ENCODE measurements at places on chromosomes 1 and 21.

GRCh38 chr1:41856944-41857285 lies 61.8 kb downstream of the HIVEP3 start:
- no peak for DNase-seq

GRCh38 chr21:41446586-41446985 lies 20.5 kb downstream of the MX1 start:
- no peak for DNase-seq

- DNase-seq, result no peak
Measured at GRCh38 chr1:221759436-221759835, 17.5 kb upstream of the DUSP10 start.

GRCh38 chr1:165910764-165911421 lies 83.5 kb downstream of the UCK2 start:
- no peak for DNase-seq

- DNase-seq, result no peak
Measured at GRCh38 chr1:35499652-35500176, 57.5 kb downstream of the KIAA0319L start.

DNA sequence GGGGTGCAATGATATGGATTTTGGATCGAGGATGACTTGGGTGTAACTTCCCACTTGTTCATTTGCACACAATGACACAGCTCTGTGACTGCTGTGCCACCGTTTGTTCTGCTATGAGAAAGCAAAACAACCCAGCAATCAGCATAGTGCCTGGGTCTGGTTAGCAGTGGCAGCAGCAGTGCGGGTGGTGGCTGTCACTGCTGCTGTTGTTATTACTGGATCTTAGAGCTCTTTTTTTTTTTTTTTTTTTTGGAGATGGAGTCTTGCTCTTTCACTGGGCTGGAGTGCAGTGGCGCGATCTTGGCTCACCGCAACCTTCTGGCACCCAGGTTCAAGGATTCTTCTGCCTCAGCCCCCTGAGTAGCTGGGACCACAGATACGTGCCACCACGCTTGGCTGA lies 56.9 kb downstream of the TBCE start:
- DNase-seq, result no peak

GRCh38 chr1:186435336-186435735 lies 25.6 kb downstream of the PDC start:
- DNase-seq, result no peak

- DNase-seq, result no peak
Measured at GRCh38 chr21:35852820-35853219, 207.5 kb downstream of the SETD4 start.

DNA sequence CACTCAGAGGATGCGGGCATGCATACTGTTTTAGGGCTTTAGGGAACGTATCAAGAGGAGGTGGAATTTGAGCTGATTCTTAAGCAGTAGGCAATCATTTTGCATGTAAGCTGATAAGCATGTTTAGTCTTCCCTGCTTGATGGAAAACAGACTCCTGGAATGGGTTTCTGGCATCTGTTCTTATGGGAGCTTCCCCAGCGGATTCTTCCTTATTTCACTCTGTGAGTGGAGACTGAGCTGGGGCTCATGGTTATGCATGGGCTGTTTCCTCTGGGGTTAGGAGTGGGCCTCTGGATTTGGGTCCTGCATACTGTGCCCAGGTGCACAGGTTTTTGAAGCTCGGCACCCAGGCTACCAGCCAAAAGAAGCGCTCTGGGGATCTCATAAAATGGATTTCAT lies 93.4 kb downstream of the DIRAS3 start:
- no peak for DNase-seq

DNA sequence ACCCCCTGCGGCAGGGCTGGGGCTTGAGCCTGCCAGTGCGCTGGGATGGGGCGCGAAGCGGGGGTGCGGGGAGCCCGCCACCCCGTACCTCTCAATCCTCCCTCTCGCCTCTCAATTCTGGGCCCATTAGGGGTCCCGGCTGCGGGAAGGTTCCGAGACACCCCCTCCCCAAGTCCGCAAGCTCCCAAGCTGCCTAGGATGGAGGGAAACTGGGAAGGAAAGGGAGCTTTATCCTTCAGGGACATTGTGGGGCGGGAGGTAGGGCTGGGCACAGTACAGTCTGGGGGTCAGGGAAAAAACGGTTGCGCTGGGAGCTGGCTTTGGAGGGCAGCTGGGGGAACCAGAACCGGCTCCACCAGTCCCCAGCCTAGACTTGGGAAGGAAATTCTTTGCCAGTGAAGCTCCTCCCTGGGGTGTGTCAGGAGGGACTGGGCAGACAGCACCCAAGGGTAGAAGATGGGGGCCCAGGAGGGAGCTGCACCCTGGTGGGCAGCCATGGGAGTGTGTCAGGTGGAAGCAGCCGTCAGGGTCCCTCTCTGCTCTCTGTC lies 904 bp downstream of the GJB3 start:
- no peak for DNase-seq

DNA sequence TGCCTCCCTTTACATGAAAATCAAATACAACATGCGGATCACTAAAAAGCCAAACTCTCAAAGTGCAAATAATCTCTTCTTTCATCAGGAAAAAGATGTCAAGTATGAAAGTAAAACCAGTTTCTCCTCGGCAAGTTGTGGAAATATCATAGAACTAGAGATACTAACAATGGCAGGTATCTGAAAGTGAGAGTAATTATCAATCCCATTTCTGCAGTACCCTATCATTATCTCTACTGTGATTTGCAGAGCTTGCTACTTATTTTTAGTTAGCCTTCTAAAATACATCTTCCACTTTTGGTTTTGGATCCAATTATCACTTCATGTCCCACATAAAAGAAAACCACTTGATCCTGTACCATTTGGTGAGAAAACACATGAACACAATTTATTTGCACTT lies 3.0 kb downstream of the TP53BP2 start:
- DNase-seq, result no peak

DNA sequence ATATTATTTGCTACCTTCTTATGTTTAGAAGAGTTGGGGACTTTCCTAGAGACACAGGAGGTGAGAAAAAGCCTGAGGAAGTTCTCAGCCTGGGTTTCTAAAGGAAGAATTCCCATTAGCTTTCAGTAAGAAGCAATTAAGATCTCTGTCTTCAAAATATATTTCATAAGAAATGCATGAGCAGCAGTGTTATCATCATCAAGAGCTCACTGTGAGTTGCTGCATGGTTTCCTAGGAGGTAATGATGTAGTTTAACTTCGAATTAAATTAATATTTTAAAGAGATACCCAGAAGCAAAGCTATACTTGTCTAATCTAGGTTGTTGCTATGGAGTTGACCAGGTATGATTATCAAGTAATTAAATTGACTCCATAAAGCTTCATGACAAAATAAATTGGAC lies 5.7 kb upstream of the POGZ start:
- no peak for DNase-seq

DNA sequence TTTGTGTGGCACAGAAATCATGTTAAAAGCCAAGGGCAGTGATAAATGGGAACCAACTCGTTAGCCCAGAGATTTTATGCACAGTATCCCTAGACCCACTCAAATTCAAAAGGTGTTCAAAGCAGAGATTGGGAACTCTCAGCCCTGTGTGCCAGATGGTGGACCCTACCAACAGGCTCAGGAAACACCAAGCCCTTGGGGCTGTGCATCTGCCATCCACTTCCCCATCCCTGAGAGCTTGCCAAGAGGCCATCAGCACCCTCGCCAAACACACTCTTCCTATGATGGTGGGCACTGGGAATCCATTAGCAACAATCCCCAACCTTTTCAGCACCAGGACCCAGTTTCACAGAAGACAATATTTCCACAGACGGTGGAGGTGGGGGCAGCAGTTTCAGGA lies 194.2 kb upstream of the NFIA start:
- DNase-seq, result no peak

DNA sequence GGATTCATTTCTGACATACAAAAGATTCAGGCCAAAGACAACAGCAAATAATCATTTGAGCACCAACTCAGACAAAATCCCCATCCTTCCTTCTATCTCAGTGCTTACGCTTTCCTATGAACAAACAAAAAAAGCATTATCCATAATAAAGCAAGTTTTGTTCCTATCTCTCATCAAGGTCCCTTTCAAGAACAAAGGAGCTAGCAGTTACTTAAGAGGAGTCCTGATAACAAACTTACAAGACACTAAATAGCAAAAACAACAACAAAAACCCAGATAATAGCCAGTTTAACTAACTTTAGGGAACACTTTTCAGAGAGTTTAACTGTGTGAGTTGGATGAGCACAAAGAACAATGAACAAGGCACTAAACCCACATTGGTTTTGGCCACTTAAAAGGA lies 10.5 kb downstream of the EVI5 start:
- DNase-seq, result no peak

DNA sequence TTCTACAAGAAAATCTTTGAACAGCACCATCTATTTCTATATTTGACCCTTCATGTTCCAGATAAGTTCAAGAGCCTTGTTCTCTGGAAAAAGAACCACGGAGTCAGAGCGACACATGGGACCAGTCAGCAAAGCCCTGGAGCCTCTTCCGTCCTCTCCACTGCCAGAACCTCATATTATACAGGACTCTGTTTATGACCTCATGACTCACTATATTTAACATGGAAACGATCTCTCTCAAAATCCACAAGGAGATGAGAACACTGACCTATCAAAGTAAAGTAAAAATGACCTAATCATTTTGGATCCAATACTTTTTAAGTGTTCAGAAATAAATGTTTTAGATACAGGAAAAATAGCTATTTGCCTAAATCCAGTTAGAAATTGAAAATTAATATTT lies 124.6 kb upstream of the KRTAP19-8 start:
- DNase-seq, result no peak

- DNase-seq, result no peak
Measured at GRCh38 chr1:21700094-21700493, 30.9 kb upstream of the RAP1GAP start.

DNA sequence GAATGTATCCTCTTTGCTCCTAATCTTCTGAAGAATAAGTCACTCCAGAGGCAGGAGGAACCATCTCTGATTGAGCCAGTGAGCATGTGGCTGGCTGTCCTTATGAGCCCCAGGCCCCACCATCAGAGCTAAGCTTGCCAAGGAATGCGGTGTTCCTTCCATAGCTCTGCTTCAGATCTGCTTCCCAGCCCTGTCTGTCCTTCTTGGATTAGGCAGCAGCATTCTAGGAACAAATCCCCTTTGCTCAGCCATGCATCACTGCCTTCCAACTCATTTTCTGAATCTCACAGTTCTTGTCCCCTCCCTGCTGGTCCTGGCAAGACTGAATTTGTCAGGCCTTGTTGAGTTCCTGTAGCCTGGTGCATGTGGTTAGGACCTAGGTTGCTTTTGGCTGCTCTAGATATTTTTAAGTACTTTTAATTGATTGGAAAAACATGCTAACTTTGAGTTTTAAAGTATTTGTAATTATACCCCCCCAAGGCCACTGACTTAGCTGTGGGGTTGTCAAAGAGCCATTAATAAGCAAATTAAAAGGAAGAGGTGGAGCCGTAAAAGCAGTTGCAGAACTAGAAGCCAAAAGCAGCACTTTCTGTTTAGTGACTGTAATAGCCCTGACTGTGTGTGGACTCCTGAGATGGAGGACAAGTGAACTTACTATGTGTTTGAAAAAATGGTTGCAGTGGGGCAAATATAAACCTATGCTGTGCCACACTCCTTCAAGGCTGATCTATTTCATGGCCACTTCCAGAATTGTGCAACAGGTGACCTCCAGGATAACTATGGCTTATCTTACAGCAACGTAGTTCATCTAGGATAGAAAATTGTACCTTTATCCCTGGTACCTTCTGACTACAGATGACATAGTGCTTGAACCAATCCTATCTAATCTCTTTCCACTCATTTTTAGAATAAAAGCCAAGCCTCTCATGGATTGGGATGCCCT lies 61.3 kb upstream of the BACH1 start:
- DNase-seq, result no peak

- no peak for DNase-seq
Measured at GRCh38 chr1:3084726-3085125, 15.7 kb downstream of the PRDM16 start.

GRCh38 chr1:20949871-20950590 lies 162.9 kb upstream of the HP1BP3 start:
- no peak for DNase-seq

DNA sequence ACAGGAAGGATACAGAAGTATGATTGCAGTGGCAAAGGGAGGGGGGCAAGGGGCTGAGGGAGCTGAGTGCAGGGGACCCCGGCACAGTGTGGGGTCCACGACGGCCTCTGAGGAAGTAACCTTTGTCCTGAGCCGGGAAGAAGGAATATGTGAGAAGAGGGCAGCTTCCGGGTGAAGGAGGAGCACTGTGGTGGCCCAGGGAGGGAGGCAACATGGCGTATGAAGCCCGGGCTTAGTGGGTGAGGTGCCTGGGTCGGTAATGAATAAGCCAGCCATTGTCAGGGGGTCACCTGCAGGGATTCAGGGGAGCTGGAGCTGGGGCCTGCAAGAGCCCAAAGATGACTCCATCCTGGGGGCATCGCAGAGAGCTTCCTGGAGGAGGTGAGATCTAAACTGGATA lies 200.4 kb downstream of the FOXD2 start:
- DNase-seq, result no peak

DNA sequence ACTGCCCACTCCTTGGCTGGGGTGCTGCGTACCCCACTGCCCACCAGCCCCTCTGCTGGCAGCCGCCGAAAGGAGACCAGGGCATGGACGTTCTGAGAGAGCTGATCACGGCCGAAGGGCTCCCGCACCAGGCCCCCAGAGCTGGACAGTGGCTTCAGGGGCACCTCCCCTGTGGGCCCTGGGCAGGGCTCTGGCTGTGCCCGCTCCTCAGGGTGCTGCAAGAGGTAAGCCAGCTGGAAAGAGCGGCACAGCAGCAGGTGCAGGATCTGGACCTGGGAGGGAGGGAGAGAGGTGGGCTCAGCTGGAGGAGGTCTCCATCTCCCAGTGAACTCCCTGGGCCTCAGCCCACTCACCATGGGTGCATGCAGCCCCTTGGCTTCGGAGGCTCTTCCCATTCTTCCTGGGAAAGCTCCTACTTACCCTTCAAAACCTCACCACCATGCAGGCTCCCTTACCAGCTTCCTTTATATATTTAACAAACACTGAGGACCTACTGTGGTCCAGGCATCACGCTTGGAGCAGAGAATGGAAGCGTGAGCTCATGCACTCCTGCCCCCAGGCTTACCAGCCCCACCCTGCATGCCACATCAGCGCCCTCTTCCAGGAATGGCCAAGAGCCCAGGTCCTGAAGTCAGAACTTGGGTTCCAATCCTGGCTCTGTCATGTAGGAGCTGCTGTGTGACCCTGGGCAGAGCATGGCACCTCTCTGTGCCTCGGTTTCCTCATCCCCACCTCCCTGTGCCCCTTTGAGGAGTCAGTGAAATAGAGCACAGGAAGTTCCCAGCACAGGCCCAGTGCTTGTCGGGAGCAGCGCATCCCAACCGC lies 6.8 kb upstream of the KIF17 start:
- no peak for DNase-seq

GRCh38 chr1:75632350-75632949 lies 21.5 kb upstream of the SLC44A5 start:
- peak; percentile 10 for DNase-seq

- DNase-seq, result no peak
Measured at GRCh38 chr1:30323352-30323751, 400.0 kb downstream of the MATN1 start.

DNA sequence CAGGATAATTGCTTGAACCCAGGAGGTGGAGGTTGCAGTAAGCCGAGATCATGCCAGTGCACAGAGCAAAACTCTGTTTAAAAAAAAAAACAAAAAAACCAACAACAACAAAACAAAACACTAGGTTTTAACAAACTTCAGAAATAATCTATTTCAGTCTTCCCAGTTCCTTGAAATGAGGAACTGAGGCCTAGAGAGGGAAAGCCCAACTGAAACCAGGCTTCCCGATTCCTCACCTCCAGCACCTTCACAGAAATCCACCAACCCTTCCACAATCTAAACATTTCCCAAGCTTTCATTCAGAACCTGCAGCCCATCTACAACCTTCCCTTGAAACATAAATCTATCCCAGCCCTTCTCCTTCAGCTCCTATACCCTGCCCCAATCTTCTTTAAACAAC lies 612 bp upstream of the CD52 start:
- DNase-seq, result peak; percentile 28

GRCh38 chr1:89671775-89672488 lies 39.0 kb downstream of the LRRC8C start:
- no peak for DNase-seq

Measured in germinal center (tissue), 1 donor.